Neural progenitor cell (in vitro differentiated cells): ENCODE measurements at places on chromosomes 12 and 14. TPM values are rescaled to one million over a fixed set of nuclear protein-coding genes. Genes with fewer than 3 reads are reported as not detected.

DNA sequence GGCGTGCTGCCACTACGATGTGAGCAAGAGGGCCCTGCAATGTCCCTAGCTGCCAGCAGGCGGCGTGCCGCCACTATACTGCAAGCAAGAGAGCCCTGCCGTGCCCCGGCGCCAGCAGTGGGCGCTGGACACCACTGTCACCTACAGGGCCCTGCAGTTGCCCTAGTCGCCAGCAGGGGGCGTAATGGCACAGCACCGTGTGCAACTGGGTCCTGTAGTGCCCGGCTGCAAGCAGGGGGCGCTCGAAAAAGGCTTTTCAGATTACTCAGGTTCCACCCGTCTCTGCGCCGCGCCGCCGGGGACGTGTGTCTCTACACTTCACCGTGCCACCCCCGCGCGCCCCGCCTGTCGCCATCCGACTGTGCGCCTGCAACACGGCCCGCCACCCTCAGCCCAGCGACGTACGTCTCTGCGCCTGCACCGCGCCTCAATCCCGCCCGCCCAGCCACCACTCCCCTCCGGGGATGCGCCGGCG is 1356.9 kb downstream of the TMEM121 start:
- H3K27ac ChIP-seq = no peak overlapping the region
- H3K4me3 ChIP-seq = no peak overlapping the region
- H3K4me1 ChIP-seq = no peaks in the 10 kb centered on the region
- DNase-seq = no peak
- no peaks in the 10 kb centered on the region for H3K36me3 ChIP-seq

DNA sequence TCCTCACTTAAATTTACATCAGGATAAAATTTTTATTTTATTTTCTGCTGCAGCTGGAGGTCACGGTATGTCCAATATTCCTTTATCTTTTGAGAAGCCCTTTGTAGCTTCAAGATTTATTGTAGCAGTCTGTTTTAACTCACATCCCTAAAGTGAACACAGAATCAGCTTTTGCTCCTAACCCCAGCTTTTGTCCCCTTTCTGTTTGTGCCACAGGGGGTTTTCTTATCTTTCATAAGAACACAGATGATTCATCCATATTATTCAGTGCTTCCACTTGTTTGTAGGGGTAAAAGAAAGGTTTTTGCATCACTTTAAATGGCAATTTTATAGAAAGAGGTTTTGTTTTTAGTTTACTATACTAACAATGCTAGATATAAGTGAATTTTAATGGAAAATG is 21.8 kb upstream of the PIK3C2G start:
- no peak overlapping the region for H3K4me3 ChIP-seq
- no peaks in the 10 kb centered on the region for H3K4me1 ChIP-seq
- H3K36me3 ChIP-seq = no peaks in the 10 kb centered on the region
- no peak overlapping the region for H3K27ac ChIP-seq

DNA sequence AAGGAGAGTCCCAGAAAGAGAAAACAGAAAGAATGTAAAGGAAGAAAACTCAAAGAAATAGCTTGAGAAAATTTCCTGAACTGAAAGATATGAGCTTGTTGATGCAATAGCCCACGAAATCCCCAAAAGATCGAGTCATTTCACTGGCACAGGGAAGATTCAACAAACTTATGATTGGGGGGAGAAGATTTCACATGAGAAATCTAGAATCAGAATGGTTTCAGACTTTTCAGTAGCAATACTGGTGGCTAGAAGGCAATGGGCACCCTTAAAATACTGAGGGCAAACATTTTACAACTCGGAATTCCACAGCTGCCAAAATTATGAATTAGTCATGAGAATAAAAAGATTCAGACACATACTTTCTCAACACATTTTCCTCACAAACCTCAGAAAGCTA is 8.9 kb upstream of the KRT7 start:
- H3K27me3 ChIP-seq = peaks cover 33% of the 10 kb centered on the region
- no peaks in the 10 kb centered on the region for H3K4me1 ChIP-seq
- H3K36me3 ChIP-seq = no peaks in the 10 kb centered on the region

DNA sequence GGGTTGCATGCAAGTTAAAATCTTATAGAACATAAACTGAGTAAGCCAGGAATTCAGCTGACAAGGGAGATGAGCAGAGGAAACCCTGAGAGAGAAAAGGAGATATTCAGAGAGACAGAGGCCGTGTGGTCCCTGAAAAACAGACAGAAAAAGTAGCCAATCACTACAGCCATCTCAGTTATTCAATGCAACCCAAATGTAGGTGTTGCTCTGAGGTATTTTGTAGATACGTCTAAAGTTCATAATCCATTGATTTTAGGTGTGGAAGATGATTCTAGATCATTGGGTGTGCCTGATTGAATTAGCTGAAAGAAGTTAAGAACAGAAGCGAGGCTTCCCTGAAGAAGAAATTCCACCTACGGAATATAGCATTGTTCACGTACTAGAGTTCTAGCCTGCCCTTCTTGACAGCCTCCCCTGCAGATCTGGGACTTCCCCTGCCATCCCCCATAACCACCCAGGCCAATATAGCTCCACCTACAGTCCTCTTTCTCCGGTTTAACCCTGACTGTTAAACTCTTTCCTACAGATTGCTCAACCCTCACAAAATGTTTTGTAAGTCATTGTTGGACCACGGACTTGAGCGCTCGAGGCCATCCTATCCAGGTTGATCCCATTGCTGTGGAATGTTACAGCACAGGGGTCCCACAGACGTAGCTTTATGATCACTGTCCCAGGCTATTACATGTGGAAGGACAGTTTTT is 21.7 kb downstream of the AICDA start:
- H3K36me3 ChIP-seq = no peaks in the 10 kb centered on the region
- no peak for DNase-seq
- H3K4me1 ChIP-seq = no peaks in the 10 kb centered on the region
- no peaks in the 10 kb centered on the region for H3K27me3 ChIP-seq
- no peak overlapping the region for H3K4me3 ChIP-seq

GRCh38 chr12:122871851-122872780 is 23.8 kb downstream of the VPS37B start:
- peak overlapping the region; percentile 32 for H3K4me3 ChIP-seq
- peak; percentile 96 for DNase-seq
- no peak overlapping the region for H3K27ac ChIP-seq
- peaks cover 97% of the 10 kb centered on the region for H3K27me3 ChIP-seq

DNA sequence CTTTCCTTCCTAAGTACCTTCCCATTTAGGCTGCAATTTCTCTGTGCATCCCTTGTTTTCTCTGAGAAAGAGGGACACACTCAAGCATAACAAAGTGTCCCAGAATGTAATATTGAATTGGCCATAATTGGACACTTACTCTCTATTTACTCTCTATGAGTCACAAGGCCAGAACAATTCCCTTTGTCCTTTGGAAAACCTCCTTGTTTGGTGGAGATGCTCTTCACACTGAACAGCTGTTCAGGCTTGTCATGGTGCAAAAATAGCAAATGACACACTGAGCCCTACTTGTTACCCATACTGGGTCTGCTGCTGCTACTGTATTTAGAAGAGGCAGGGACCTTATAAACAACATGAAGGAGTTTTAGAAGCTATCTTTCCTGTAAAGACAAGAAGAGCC is 1590.5 kb upstream of the TMEM132C start:
- no peak for DNase-seq
- H3K27ac ChIP-seq = no peak overlapping the region
- no peaks in the 10 kb centered on the region for H3K36me3 ChIP-seq
- H3K4me1 ChIP-seq = no peaks in the 10 kb centered on the region
- no peak overlapping the region for H3K4me3 ChIP-seq

GRCh38 chr14:69701857-69702256 is 65.1 kb upstream of the SRSF5 start:
- no peak overlapping the region for H3K27ac ChIP-seq
- no peaks in the 10 kb centered on the region for H3K36me3 ChIP-seq
- DNase-seq = no peak
- H3K27me3 ChIP-seq = no peaks in the 10 kb centered on the region
- peaks cover 38% of the 10 kb centered on the region for H3K4me1 ChIP-seq
- H3K4me3 ChIP-seq = no peak overlapping the region

DNA sequence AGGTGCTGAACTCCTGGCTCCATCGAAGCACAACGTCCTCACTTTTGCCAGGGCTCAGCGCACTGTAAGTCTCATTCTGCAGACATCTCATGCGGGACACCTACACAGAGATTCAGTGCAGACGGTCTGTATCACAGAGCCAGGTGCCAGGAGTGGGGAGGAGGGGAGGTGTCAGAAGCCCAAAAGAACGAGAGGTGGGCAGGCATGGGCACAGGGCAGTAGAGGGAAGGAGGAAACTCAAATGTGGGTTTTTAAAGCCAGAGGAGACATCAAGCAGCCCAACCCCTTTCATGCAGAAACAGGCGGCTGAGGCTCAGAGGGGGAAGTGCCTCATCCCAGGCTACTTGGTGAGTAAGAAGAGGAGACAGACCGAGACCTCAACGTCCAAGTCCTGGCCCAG is 2.5 kb upstream of the LPAR5 start:
- H3K27me3 ChIP-seq = peaks cover 9% of the 10 kb centered on the region
- H3K36me3 ChIP-seq = no peaks in the 10 kb centered on the region
- DNase-seq = no peak
- peaks cover 13% of the 10 kb centered on the region for H3K4me1 ChIP-seq

GRCh38 chr12:27463511-27464219 is 17.1 kb downstream of the SMCO2 start:
- H3K4me3 ChIP-seq = no peak overlapping the region
- no peak overlapping the region for H3K27ac ChIP-seq
- no peaks in the 10 kb centered on the region for H3K27me3 ChIP-seq
- DNase-seq = no peak
- H3K4me1 ChIP-seq = no peaks in the 10 kb centered on the region

GRCh38 chr12:3531496-3531895 is 40.5 kb downstream of the PRMT8 start:
- H3K27me3 ChIP-seq = no peaks in the 10 kb centered on the region
- H3K27ac ChIP-seq = no peak overlapping the region
- H3K4me1 ChIP-seq = peaks cover 7% of the 10 kb centered on the region

DNA sequence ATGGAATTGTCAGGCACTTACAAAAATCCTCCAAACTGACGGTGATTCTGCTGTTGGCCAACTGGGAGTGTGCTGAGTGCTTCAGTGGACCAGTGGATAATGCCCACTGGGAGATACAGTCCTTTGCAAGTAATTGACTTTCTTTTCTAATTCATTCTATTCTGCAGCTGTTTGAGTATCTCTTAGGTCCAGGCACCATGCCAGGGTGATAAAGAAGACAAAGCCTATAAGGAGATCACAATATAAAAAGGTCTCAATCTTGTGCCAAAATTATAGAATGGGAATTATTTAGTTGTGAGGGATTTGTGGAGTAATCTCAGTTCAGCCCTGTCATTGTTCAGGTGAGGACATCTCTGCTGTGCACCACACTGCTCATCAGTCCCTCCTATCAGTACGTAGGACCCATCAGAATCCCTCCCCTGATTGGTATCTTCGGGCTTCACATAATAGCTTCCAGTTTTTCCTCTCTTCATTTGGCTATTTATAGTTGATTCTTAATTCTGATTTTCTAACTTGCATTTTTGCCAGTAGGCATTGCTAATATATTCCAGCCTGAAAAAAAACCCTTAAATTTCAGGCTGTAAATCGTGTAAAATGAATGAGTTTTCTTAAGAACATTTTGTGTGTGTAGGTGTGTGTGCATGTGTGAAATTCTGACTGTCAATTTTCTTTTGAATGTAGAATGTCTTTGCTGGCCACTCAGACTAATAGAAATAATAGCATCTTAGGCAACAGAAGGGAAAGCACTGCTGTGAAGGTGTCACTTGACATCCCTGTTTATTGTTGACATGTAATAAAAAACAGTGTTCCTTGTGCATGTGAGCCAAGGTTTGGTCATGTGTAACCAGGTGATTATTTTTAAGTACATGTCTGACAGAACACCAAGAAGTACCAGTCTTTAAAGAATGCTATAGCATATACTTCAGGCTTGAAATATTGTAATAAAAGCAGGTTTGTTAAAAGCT is 457.6 kb upstream of the RGS6 start:
- peaks cover 21% of the 10 kb centered on the region for H3K4me1 ChIP-seq
- H3K4me3 ChIP-seq = no peak overlapping the region
- no peak overlapping the region for H3K27ac ChIP-seq
- no peak for DNase-seq

DNA sequence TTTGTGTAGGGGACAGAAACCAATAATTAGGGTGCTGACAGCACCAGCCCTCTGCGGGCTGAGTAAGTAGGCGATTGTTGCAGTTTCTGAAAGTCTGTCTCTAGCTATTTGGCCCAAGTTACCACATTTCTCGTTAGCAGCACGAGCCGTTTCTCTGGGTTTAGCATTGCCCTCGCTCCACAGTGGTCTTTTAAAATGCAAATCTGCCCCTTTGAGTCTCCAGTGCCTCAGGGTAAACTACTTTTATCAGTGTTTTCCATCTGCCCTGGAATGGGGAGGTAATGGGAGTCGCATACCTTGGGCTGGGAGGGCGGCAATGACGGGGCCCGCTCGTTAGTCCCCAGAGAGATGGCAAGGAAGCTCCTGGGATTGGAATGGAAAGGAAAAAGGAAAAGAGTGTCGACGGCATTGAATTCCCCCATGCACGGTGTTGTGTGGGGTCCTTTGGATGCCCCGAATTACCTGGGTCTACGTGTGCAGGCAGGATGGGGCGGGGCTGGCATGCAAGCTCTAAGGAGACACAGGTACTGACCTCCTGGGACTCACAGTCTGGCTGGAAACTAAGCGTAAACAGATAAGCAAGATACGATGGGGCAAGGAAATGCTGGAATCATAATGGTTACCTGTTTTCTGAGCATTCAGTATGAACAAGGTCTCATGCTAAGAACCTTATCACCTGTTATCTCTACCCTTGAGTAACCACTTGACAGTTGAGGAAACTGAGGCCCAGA is 131.8 kb upstream of the MAP1LC3B2 start:
- H3K4me3 ChIP-seq = peak overlapping the region; percentile 33
- DNase-seq = peak; percentile 65
- no peaks in the 10 kb centered on the region for H3K36me3 ChIP-seq
- no peaks in the 10 kb centered on the region for H3K27me3 ChIP-seq

GRCh38 chr14:94560751-94561655 is at the start of gene SERPINA4:
Gene SERPINA4 (plus strand): TSS chr14:94561442. CDS start chr14:94563483, 2,041 bp downstream.
- DNase-seq = no peak
- no peaks in the 10 kb centered on the region for H3K4me1 ChIP-seq
- no peak within 1 kb of the TSS for H3K4me3 ChIP-seq
- no peak within 1 kb of the TSS for H3K27ac ChIP-seq

Gene TAS2R46
- total RNA-seq = 1.9 and 3.5 TPM in 2 replicates

Gene TMEM52B
- not detected in 2 replicates for total RNA-seq

Gene ANKS1B
- total RNA-seq = 4.5 and 7.9 TPM in 2 replicates

Gene MDP1
- 18.3 and 20.1 TPM in 2 replicates for total RNA-seq
